NCI-H1436 treated with DMSO at 0.1 percent for 48 hours (cell line): ENCODE measurements at places on chromosomes 16 and 17.

DNA sequence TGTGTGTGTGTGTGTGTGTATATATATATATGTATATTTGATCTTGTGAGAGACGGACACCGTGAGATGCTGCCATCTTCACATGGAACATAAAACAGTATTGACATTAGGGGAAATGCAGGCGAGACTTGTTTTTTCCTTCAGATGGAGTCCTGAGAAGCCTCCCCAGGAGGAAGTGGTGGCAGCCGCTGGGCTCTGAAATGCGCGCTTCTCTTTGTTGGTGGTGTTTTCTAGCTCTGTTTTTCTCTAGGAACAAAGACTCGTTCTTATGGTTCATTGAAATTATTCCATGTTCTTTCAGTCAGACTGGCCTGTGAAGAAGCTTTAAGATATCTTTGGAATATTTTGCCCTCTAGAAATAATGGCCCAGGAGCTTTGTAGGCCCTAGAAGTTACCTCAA lies 32.9 kb downstream of the SNX29 start:
- no peak for DNase-seq

GRCh38 chr16:890217-890616 lies 80.6 kb downstream of the LMF1 start:
- no peak for DNase-seq

GRCh38 chr16:59181821-59182420 lies 447.8 kb upstream of the GOT2 start:
- no peak for DNase-seq

- DNase-seq: no peak
Observed at GRCh38 chr17:45098869-45099616, 33.3 kb downstream of the PLCD3 start.

- no peak for DNase-seq
Observed at GRCh38 chr16:57485916-57486857, at the start of gene DOK4. DOK4 (minus strand) TSS chr16:57486493; CDS start chr16:57479507, 6,986 bp downstream.

DNA sequence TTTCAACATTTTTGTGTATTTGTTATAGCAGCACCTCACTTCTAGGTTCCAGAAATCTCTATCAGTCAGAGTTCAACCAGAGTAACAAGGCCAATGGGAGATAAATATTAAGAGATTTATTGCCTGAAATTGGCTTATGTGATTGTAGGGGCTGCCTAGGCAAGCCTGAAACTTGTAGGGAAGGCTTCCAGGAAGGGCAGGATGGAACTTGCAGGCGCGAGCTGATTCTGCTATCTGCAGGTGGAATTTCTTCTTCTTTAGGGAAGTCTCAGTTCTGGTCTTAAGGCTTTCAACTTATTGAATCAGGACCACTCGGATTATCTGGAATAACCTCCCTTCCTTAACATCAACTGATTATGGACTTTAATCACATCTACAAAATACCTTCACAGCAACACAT lies 199.5 kb upstream of the NLRP1 start:
- DNase-seq: no peak

- DNase-seq: no peak
Observed at GRCh38 chr17:44444735-44445105, 55.3 kb upstream of the ITGA2B start.

DNA sequence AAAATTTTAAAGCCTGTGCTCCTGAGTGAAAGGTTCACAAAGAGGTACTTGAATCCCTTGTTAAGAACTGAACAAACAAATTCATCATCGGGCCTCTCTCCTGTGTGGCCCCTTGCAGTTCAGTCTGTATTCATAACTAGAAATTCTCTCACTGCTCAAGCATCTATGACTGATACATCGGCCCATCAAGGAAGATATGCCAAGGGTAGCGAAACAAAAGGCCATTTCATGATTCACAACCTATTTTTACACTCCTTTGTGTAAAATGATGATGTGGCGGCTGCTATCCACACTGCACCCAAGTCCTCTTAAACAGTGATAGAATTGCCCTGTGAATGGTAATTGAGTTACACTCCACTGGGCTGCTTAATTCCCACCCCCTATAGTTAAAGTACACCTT lies 204.6 kb downstream of the STX8 start:
- DNase-seq: peak; percentile 89

DNA sequence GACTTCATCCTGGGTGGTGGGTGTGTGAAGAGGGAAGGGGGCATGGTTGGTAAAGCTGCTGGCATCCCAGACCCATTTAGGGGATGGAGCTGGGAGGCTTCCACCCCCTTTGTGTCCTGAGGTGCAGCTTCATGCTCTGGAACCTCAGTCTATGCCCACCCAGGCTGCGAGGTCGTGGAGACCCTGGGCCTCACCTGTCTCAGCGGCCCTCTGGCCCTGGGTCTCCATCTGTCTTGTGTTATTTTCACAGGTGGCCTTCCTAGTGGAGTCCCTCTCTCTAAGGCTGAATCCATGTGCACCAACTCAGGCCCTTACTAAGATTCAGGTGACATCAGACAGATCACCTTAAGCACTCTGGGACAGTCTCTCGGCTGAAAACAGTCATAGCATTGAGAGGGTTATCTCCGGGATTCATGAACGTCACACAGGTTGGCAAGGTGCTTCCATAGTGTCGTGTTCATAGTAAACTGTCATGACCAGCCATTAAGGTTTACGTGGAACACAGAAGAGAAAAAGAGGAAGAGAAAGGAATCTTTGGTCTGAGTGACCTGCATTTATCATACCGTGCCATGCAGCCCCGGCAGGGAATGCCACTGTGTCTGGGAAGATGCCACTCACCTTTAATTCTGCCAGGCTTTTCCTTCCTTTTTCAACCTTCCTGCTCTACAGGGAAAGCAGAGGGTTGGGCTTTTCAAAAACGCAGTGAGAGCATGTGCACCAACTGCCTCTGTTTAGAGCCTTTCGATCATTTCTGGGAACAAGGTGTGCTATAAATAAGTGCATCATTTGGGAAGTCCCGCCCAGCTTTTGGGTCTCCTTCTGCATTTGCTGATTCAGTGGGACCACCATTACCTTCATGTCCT lies 4.5 kb upstream of the FOXL1 start:
- no peak for DNase-seq

GRCh38 chr17:32349503-32349853 lies 479 bp upstream of the ZNF207 start:
- DNase-seq: no peak

- no peak for DNase-seq
Observed at GRCh38 chr16:29315046-29315445, 91.5 kb downstream of the NPIPB11 start.

- DNase-seq: no peak
Observed at GRCh38 chr17:82346342-82347300, 12.4 kb upstream of the TEX19 start.

GRCh38 chr16:83098536-83098935 lies 471.8 kb downstream of the CDH13 start:
- no peak for DNase-seq

GRCh38 chr17:9131371-9131770 lies 110.1 kb downstream of the NTN1 start:
- no peak for DNase-seq

DNA sequence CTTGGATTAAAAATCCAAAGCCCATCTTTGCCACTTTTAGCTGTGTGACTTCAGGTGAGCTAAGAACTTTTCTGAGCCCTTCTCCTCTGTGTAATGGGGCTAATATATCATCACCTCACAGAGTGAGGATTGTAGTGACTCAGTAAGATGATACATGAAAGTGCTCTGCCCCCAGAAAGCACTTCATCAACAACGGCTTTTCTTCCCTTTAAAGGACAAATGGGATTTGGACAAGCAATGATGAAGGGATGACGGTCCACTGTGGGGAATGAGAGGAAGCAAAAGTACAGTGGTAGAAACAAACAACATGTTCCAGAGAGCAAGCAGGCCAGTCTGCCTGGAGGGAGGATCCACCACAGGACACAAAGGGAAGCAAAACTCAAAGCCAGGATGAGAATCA lies 14.3 kb upstream of the TMED6 start:
- DNase-seq: no peak

DNA sequence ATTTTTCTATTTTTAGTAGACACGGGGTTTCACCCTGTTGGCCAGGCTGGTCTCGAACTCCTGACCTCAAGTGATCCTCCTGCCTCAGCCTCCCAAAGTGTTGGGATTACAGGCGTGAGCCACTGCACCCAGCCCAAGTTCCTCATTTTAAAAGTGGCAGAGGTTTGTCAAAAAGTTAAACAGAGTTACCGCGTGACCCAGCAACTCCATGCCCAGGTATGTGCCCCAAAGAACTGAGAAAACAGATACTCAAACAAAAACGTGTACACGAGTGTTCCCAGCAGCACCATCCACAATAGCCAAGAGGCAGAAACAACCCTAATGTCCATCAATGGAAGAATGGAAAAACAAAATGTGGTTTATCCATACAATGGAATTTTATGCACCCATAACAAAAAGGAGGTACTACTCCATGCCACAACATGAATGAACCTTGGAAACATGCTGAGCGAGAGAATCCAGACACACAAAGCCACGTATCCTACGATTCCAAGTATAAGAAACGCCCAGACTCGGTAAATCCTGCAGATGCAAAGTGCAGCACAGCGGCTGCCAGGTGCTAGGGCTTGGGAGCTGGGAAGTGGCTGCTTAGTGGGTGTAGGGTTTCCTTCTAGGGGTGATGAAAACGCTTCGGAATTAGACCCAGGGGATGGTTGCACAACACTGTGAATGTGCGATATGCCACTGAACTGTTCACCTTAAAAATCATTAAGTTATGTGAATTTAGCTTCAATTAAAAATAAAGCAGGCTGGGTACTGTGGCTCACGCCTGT lies 24.8 kb downstream of the ADCY9 start:
- DNase-seq: no peak

- no peak for DNase-seq
Observed at GRCh38 chr17:49996495-49997300, 1.7 kb upstream of the DLX3 start.

GRCh38 chr17:57566721-57567120 lies 178.4 kb downstream of the CCDC182 start:
- peak; percentile 92 for DNase-seq

DNA sequence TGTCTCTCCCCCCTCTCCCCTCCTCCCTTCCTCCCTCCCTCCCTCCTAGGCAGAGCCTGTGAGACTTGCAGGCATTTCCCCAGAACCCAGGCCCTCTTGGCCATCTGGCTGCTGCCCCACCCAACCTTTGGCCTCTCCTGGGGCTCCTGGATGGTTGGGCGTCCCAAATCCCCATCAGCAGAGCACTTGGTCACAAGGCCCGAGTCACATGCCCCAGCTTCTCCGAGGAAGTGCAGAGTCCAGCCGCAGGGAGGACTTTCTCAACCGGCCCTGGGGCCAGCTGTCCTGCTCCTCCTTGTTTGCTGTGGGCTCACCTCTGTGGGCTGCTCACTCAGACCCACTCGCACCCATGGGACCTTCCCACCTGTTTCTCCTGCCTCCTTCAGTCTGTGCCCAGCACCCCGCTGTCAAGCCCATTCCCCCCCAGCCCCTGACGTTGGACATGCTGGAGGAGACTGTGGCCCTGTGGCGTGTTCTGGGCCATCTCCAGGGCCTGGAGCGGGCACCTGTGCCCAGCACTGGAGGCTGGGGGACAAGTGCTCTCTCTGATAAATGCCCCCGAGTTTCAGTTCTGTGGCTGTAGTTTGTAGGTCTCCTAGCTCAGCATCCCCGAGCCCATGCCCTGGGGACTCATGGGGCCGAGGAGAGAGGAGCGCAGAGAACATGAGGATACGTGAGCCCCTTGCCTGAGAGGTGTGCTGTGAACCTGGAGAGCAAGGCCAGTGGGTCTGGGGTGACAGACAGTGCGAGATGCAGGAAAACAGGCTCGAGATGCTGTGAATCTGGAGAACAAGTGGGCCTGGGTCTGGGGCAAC lies 42.3 kb upstream of the ZNF750 start:
- DNase-seq: no peak

- DNase-seq: no peak
Observed at GRCh38 chr17:50805486-50805885, 29.9 kb upstream of the WFIKKN2 start.

- DNase-seq: no peak
Observed at GRCh38 chr16:57606847-57607501, 21.5 kb upstream of the ADGRG1 start.

DNA sequence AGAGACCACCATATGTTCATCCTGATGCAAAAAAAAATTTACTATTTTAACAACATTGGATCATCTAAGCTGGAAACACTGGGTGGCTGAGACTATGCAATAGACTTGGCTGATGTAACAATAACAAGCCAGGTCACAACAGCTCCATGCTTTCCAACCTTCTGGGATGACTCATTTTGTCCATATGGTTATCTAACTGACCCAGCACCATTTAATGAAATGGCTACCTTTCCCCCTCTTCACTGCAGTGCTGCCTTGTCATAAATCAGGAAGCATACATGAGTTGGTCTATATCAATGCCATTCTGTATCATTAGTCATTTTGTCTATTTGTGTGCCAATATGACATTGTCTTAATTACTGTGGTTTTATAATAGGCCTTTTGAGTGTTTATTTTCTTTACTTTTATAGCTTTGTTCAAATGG lies 217.6 kb upstream of the KCNJ16 start:
- no peak for DNase-seq

- no peak for DNase-seq
Observed at GRCh38 chr16:62965831-62966230, 929.6 kb upstream of the CDH8 start.

- DNase-seq: no peak
Observed at GRCh38 chr17:82598256-82599119, 49.8 kb downstream of the WDR45B start.

GRCh38 chr17:64130559-64131001 lies 636 bp upstream of the ERN1 start:
- no peak for DNase-seq

- DNase-seq: no peak
Observed at GRCh38 chr17:79529661-79530081, 81.2 kb downstream of the RBFOX3 start.

DNA sequence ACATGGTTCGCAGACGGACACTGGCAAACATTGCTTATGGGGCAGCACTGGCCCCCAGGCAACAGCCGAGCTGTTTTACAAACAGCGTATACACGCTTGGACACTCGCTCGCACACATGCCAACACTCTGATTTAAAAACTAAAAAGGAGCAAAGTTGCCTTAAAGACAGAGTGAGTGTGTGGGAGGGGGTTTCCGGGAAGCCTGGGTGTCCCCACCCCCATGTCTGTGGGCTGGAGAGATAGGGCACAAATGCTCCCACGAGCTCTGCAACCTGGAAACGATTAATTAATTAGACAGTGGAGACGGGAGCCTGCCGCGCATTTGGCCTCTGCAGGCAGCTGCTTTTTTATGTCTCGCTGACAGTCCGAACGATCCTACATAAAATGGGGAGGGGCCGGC lies 107.9 kb upstream of the ZNF469 start:
- DNase-seq: no peak

- DNase-seq: no peak
Observed at GRCh38 chr17:14826358-14826757, 438.8 kb downstream of the PMP22 start.

- no peak for DNase-seq
Observed at GRCh38 chr16:79598063-79598347, 2.5 kb downstream of the MAF start.
